ENCODE measurements at places on chromosomes 3 and 15.

DNA sequence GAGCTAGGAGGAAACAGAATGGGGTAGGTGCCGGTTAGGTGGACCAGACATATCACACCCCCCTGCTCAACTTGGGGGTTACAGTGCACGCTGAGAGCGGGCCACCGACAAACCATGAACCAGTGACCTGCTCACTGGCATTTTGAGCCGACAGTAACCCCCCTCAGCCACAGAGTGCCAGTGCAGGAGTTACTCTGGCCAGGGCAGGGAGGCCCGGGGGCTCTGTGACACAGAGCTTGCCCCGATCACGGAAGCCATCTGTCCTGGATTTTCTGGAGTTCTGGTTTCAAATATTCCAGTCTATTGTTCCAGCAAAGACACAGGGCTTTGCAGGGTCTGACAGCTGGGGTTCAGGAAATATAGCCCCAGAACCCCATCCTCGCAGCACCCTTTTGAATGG lies 225.2 kb downstream of the VPS13C start:
- H3K36me3 ChIP-seq: no peaks in the 10 kb centered on the region
- H3K27me3 ChIP-seq: no peaks in the 10 kb centered on the region
- peaks cover 29% of the 10 kb centered on the region for H3K4me1 ChIP-seq
- peak overlapping the region; percentile 48 for H3K4me3 ChIP-seq
- H3K27ac ChIP-seq: no peak overlapping the region
- no peak for DNase-seq

GRCh38 chr3:191303596-191303995 lies 25.6 kb upstream of the CCDC50 start:
- H3K4me3 ChIP-seq: no peak overlapping the region
- H3K4me1 ChIP-seq: no peaks in the 10 kb centered on the region
- H3K36me3 ChIP-seq: no peaks in the 10 kb centered on the region

GRCh38 chr15:100940767-100941379 lies 21.7 kb downstream of the LRRK1 start:
- H3K4me3 ChIP-seq: no peak overlapping the region
- no peak for DNase-seq
- H3K36me3 ChIP-seq: no peaks in the 10 kb centered on the region
- H3K27me3 ChIP-seq: no peaks in the 10 kb centered on the region

DNA sequence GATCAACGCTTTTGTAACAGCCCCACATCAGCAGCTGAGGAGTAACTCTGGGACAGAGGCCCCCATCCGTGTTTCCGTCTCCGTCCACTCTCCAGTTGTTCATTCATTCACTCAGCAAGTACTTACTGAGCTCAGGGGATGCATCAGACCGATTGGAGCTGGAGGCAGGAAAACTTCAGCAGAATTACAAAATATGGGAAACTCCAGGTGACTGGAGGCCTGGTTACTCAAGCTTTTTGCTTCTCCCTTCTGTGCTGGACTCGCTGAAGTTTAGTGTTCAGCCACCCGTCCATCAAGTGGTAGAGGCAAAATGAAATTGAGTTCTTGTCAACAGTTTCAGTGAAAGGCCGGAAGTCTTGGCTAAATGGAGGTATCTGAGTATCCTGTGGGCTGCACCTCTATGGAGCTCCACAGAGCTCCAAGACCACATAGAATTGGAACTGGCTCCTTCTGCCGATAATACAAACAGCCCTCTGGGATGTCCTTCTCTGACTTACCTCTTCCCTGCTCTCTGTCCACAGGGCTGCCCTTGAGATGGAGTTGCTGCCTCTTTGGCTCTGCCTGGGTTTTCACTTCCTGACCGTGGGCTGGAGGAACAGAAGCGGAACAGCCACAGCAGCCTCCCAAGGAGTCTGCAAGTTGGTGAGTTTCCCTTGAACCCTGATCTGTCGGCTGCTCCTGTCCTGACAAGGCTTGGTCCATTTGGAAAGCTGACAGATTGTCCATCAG lies 14.7 kb downstream of the NRROS start:
- no peaks in the 10 kb centered on the region for H3K27me3 ChIP-seq
- no peak for DNase-seq
- H3K27ac ChIP-seq: no peak overlapping the region
- no peaks in the 10 kb centered on the region for H3K4me1 ChIP-seq
- H3K36me3 ChIP-seq: no peaks in the 10 kb centered on the region
- no peak overlapping the region for H3K4me3 ChIP-seq

GRCh38 chr15:46331546-46331945 lies 696.7 kb downstream of the SQOR start:
- H3K27ac ChIP-seq: no peak overlapping the region
- H3K4me3 ChIP-seq: no peak overlapping the region
- no peaks in the 10 kb centered on the region for H3K4me1 ChIP-seq
- no peaks in the 10 kb centered on the region for H3K36me3 ChIP-seq

DNA sequence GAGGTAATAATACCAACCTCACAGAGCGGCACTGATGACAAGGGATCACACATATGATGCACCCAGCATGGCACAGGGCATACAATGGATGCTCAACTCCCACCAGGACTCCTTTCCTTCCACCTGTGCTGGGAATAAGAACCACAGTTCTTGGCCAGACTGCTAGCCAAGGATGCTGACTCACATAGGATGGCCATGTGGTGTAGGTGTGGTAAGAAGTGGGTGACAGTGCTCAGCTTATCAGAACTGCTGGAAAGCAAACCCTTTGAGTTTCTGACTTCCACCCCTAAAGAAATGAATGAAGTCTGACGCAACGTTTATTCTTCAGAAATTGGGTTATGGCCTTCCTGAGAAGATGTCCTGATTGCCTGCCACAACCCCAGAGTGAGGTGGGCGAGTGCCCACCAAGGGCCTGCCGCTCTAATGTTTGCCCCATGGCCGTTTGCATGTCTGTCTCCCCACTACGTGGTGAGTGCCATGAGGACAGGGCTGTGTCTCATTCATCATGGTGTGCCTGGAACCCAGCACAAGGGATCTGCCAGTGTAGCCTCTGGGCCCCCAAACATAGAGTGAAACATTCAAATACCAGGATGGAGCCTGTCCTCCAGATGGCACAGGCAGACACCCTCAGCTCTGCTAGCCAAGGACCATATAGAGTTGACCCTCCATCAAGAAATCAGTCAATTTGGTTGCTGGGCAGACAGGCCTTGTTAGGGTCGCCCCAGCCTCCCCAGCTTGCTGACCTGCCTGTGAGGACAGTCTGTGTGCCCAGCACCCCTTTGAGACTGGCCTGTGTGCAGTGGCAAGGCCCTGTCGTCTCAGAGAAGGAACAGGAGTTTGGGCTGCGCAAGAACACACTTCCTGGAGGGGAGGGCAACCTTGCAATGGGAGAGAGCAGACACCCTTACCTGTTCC lies 57.6 kb upstream of the SLCO2A1 start:
- H3K4me1 ChIP-seq: no peaks in the 10 kb centered on the region
- H3K36me3 ChIP-seq: no peaks in the 10 kb centered on the region
- H3K27me3 ChIP-seq: no peaks in the 10 kb centered on the region
- no peak overlapping the region for H3K27ac ChIP-seq
- DNase-seq: no peak

GRCh38 chr15:87792250-87793040 lies 464.1 kb downstream of the NTRK3 start:
- H3K27ac ChIP-seq: no peak overlapping the region
- DNase-seq: no peak
- no peaks in the 10 kb centered on the region for H3K36me3 ChIP-seq
- H3K27me3 ChIP-seq: no peaks in the 10 kb centered on the region
- H3K4me1 ChIP-seq: no peaks in the 10 kb centered on the region
- no peak overlapping the region for H3K4me3 ChIP-seq
